ENCODE measurements at places on chromosomes 2 and 18.

DNA sequence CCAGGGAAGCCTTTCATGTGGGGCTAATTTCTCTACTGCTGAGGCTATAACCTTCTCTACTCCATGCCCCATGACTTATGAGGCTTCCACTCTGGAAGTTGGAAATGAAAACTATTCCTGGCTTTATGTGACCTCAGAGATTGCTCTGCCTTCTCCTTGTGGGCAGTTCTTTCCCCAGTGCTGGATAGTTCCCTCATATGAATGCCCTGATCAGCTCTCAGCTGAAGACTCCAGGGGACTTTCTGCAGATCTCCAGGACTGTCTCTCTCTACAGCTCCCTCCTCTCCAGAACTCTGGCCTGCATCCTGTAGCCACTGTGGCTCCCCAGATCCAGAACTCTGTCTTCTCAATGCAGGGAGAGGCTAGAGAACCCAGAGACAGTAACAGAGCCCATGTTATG is 235.1 kb downstream of the SEPTIN10 start:
- DNase-seq: no peak

- no peak for DNase-seq
Observed at GRCh38 chr18:33558529-33558928, 19.5 kb upstream of the ASXL3 start.

DNA sequence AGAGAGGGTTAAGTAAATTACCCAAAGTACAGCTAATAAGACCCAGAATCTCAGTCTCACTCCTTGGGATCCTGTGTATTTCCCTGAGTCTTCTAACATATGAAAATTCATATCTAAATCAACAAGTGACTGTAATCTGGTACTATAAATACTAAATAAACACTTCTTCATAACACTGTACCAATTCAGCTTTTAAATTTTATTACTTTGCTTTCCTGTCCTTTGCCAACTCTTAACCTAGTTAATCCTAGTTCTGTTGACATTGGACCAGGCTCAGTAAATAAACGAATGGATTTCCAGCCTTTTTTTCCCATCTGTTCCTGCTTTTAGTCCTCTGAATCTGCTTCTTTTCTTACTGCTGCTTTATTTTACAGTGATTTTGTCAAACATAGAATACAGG is 13.8 kb downstream of the MRPL35 start:
- DNase-seq: no peak

GRCh38 chr2:191386938-191387536 is 141.8 kb downstream of the MYO1B start:
- DNase-seq: no peak

DNA sequence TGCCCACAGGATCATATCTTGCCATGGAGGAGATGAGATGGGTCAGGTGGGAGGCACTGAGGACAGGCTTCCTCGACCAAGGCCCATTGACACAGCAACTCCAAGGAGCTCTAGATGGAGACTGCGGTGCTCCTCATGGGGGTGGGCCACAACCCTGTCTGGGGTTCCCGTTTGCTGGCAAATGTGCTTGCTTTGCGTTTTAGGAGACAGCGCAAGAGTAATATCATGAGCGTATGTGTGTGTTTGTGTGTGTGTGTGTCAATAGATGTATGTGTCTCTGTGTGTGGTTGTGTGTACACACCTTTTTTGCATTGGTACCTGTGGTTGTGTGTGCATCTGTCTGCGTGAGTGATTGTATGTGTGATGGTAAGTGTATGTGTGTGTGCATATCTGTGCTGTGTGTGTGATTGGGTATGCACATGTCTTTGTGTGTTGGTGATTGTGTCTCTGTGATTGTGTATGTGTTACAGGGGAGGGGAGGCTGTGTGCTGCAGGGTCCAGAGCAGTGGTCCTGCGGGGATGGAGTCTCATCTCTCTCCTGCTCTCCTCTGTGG is 4.4 kb downstream of the FBLN7 start:
- no peak for DNase-seq

DNA sequence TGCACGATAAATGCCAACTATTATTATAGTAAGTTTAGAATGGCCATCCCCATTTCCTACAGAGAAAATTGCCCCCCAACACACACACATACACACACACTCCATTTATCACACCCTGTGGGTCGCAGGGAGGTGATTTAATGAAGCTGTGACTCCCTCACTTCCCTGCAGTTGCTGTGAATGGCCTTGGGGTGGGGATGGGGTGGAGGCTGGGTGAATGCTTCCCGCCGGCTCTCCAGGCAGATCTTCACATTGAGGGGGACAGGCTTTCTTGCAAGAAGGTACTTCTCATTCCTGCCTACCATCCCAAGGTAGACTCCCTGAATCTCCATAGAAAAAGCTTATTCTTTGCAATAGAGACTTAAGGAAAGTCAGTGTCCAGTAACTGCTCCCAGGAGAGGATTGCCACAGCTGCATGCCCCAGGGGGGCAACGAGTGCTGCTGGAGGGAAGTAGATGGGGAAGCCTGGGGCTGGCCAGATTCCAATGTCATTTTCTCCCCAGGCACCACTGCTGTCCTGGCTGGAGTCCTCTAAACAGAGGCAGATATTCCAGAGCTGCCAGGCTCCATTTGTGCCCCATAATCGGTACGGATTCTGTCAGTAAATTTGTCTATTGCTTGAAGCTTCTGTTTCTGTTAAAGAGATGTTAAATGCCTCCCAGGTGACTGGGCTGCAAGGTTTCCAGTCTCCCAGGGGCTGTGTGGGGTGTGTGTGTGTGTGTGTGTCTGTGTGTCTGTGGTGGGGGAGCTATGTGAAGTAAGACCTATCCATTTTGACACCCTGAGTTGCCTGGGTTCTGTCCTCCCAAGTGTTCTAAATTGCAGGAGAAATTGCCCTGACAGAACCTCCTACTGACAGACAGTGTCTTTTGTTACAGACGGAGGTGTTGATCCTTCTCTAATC is 265.5 kb downstream of the SRBD1 start:
- no peak for DNase-seq

GRCh38 chr2:28729698-28730097 is 21.9 kb upstream of the PPP1CB start:
- no peak for DNase-seq

DNA sequence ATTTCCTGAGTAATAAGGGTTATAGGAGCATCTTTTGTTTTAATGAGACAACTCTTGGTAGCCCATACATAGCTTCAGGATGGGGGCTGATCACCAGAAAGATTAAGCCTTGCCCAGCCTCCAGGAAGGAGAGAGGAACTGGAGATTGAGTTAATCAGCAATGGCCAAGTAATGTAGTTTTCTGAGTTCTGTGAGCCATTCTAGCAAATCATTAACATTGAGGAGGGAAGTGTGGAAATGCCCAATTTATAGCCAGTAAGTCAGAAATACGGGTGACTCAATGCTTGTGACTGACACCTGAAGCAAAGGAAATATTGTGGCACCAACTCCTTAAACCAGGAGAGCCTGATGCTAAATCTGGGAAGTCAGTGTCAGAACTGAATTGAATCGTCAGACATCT is 205.1 kb upstream of the SRD5A2 start:
- DNase-seq: no peak

DNA sequence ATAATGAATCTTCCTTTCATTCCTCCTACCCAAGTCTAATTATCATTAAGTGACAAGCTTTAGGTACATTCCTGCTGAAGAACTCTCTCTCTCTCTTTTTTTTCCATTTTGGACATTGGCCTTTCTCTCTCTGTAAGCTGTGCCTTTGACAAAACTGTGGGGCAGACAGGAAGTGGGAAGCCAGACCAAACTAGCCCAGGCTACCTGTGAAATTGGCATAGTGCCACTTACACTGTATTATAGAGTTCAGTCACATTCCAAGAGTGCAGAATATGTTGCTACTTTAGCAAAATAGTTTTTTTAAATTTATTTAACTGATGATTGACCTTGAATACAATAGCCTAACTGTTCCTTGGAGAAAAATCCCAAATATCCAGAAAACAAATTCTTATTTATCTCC is 381.5 kb upstream of the ETAA1 start:
- no peak for DNase-seq

DNA sequence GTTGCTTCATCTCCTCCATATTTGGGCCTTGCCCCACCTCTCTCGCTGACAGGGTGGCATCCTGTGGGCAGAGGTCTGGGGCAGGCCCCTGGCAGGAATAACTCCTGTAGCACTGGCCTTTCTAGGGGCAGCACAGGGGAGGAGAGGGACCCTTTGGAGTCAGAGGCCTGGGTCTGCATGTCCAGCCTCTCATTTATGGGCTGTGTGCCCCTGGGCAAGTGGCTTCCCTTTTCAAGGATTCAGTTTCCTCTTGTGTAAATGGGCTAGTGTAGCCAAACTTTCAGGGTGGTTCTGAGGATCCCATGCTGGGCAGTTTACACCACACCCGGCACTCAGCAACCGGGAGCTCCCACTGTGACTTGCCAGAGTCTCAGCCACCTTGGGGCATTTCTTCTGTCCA is 23.4 kb downstream of the ADRA2B start:
- no peak for DNase-seq

- DNase-seq: no peak
Observed at GRCh38 chr2:133360882-133361281, 207.4 kb downstream of the NCKAP5 start.

DNA sequence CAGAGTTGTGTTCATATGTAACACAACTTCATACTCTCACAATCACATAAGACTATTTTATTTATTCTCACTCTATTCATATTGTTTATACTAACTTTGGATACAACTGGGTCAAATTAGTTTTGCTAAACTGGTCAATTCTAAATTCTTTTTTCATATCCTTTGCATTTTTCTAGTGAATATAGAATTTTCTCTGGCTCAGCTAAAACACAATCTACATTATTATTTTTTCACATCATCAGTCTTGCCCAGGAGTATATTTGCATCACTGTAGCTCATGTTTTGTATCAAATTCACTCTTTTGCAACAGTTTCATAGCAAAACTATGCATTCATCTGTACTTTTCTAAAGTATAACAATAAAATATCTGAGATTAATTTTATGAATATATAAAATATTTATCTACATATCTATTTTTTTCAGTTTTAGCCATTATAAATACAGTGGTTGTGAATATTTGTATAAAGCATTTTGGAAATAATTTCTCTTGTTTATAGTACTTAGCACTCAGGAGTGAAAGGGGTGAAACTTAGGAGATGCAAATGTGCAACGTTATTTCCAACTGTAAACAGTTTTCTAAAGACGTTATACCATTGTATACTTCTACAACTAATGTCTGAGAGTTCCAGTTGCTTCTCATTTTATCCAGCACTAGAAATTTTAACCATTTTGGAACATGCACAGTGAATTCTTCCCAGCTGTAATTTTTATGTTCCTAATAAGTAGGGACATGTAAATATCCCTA is 854.6 kb downstream of the CBLN2 start:
- DNase-seq: no peak

- DNase-seq: no peak
Observed at GRCh38 chr2:128950758-128951157, 632.1 kb upstream of the HS6ST1 start.

- no peak for DNase-seq
Observed at GRCh38 chr18:79554945-79555645, 124.5 kb upstream of the CTDP1 start.

GRCh38 chr2:55482186-55482884 is 37.2 kb upstream of the CFAP36 start:
- no peak for DNase-seq

- peak; percentile 16 for DNase-seq
Observed at GRCh38 chr2:47323009-47323821, 79.7 kb upstream of the MSH2 start.

DNA sequence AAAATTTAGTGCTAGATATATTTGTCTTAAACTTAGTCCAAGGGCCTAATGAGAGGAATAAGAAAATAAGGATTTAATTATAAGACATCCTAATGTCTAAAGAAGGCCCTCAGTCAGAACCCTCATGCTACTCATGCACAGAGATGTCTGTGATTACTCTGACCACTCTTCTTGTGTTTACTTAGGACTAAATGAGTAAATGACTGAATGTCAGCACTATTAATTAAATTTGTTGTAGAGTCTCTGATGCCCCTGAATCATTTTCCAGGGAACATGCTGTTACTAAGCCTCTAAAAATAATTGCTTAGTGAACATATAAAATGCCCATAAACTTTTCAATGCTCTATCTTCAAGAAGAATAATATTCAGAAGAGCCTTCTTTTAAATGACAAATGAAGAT is 32.4 kb downstream of the GULP1 start:
- DNase-seq: no peak
